ENCODE measurements at places on chromosomes 1 and 21. TPM values are rescaled to one million over a fixed set of nuclear protein-coding genes. Genes with fewer than 3 reads are reported as not detected.

DNA sequence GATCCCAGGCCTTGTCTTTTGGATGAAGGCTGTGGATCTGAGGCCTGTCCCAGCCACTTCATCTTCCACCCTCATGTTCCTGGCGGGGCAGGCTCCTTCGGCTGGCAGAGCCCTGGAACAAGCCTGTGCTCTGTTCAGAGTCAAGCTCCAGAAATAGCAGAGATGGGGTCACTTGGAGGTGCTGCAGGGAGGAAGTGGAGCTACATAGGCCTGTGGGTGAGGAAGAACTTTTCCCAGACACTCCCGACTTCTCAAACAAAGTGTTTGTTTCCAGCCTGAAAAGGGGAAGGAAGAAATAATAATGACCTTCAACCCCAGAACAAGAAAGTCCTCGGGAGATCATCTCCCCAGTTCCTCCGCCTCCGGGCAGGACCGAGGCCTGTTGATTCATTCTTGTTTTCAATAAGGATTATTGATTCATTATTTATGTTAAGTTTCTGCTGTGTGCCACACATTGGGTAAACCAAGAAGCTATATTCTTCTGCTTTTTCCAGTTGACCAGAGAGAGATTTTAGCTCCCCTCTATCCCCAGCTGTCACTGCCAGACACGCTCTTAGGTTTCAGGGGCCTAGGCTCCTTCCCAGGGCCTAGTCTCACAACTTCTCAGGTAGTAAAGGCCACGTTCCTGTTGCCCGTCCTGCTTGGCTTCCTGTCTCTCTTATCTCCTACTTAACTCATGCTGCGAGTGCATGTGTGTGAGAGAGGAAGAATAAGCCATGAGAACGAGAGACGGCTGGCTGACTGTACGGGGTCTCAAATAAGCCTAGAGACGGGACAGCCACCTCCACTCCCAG lies 16.9 kb downstream of the IKBKE start:
- DNase-seq: no peak

DNA sequence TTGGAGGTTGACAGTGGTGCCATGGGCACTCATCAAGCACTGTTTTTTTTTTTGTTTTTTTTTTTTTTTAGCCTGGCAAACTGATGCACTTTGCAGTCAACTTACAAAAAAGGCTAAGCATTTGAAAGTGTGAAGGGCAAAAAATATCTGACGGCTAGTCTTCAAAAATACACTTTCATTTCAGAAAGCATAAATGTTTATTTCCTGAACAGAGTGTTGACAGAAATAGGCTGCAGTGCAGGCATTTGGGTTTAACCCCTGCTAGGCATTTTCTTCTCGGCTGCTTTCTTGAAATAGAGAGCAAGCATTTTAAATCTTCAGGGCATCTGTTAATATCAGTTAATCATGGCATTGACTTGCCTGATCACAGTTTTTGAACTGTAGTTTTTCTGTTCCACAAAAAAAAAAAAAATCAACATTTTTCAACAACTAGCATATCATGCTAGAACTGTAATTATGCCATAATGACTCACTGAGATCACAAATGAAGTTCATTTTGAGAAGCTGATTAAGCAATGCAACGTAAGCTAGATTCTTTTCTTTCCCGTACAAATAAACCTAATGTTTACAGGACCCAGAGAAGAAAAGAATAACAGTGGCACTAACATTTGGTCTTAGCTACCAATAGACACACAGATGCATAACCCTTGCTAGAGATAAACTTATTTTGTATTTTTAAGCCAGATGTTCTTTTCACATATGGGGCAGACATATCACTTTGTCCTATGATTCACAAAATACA lies 100.4 kb upstream of the USH2A start:
- DNase-seq: no peak

GRCh38 chr1:29083317-29084195 lies 40.1 kb downstream of the TMEM200B start:
- DNase-seq: no peak

DNA sequence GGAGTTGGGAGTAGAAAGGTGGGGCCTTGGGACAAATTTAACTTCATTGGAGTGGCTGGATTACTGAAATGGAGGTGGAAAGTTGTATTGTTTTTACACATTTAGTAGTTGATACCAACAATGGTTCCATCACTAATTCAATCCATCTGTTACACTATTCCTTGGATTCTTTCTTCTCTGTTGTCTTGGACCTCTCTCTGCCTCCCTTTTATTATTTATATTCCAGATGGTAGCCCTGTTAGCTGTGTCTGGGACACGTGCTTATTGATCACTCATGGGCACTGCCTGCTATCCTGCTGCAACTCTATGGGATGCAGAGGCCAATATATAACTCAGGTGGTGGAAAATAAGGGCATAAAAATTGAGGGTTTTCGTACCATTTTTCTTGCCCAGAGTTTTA lies 346.3 kb downstream of the PAPPA2 start:
- DNase-seq: no peak

Gene OR2L13
- not detected for total RNA-seq
